ENCODE measurements at places on chromosomes 3 and 15. TPM values are rescaled to one million over a fixed set of nuclear protein-coding genes. Genes with fewer than 3 reads are reported as not detected.

The SUMF1 gene
- 36.8 TPM for total RNA-seq

The PROS1 gene
- total RNA-seq: 14.2 TPM

The STAB1 gene
- total RNA-seq: 14.8 TPM

DNA sequence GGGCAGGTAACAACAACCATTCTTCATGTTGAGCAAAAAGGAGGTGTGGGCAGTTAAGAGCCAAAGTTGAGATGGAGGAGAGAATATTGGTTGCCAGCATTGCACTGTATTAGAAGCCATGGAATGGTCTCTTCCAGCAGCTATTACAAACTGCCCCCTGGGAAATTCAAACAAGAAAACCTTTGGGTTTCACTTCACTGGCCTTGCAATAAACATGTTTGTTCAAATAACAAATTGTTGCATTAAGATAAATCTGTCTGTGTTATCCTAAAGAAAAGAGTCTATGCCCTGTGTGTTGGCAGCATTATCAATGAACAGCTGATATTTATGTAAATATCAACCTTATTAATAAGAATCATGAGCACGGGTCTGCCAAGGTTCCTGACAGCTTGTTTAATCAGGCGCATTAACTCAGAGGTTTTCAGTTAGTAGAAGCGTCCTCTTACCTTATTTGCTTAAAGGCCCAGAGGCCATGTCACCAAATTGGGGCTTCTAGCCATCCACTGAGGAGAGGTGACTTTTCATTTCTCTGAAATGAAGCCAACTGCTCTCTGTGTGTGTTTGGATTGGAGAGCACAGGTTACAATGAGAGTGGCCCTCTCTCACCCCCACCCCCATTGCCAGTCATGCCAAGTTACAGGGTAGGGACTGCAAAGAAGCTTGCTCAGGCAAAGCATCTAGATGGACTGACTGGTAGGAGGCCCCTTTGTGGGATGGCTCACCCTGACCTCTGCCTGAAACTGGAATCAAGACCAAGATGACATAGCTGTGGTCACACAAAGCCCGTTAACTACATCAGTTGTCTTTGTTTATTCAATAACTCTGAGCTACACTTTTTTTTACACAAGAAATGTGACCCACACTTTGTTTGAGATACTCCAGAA is 10.5 kb downstream of the FILIP1L start:
- DNase-seq: no peak
